ENCODE measurements at places on chromosomes 7 and 10.

GRCh38 chr7:157574914-157575586 lies 238.2 kb downstream of the DNAJB6 start:
- no peak for DNase-seq

GRCh38 chr7:112584290-112584689 lies 103.5 kb downstream of the LSMEM1 start:
- no peak for DNase-seq

- DNase-seq, result no peak
Measured at GRCh38 chr10:72310636-72311035, 36.9 kb downstream of the DDIT4 start.

DNA sequence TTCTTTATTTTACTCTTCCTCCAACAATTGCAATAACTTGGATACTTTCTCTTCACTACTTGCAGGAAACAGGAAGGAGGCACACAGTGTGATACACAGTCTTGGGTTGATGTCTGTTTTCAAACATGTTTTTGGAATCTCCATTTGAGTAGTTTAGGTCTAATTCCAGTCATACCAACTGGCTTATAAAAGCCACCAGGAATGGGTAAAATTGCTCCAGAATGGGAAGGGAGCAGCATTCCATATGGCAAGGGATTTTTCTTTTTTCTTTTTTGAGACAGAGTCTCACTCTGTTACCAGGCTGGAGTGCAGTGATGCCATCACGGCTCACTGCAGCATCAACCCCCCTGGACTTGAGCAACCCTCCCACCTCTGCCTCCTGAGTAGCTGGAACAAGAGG lies 545.1 kb upstream of the GALNT17 start:
- no peak for DNase-seq

GRCh38 chr10:71812016-71812912 lies 38.8 kb downstream of the PSAP start:
- peak; percentile 26 for DNase-seq

DNA sequence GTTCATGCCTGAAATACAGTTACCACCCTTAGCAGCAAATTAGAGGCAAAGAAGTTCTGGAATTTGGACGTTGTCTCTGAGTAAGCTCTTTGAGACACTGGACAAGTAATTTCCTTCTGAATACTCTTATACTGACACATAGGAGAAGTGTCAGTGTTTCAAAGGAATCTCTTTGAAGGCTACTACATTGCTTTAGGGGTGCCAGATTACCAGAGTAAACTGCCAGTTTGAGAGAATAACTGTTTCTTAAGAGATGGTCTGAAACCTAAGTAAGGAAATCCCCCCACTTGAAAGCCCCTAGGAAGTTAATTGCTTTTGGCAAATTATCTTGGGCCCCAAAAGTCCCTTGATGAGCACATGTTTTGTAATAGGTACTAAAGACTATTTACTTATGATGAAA lies 3.4 kb downstream of the FAS start:
- no peak for DNase-seq

GRCh38 chr7:154794147-154794780 lies 208.7 kb downstream of the PAXIP1 start:
- no peak for DNase-seq

GRCh38 chr10:122981066-122981464 lies 864 bp downstream of the PSTK start:
- DNase-seq, result peak; percentile 71

Data from foreskin fibroblast (primary cell).